ENCODE measurements at places on chromosomes 7 and 10.

DNA sequence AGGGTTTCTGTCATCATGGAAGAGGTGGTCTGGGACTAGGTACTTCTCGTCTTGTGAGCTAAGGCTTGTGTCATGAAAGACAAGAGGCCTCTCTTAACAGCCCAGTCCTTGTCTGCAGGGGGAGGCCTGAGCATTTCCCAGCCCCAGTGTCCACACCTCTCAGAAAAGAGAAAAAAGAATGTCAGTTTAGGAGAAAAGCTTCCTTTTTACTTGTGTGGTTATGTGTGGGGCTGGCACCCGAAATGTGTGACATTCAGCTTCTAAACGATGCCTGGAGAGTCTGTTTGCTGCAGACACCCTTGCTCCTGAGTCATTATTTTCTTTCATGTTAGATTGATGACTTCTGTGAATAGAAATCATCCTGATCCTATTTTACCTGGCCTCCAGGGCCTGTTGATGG lies 67.4 kb downstream of the LANCL2 start:
- DNase-seq = no peak

DNA sequence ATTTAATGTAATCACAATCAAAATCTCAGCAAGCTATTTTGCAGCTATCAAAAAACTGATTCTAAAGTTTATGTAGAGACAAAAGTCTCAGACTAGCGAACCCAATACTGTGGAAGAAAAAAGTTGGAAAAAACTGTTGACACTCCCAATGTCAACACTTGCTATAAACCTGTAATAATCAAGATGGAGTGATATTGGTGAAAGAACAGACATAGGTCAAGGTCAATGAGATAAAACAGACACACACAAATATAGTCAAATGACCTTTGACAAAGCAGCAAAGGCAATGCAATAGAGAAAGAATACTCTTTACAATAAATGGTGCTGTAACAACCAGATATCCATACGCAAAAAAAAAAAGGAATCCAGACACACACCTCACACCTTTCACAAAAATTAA lies 84.5 kb downstream of the ATE1 start:
- no peak for DNase-seq

DNA sequence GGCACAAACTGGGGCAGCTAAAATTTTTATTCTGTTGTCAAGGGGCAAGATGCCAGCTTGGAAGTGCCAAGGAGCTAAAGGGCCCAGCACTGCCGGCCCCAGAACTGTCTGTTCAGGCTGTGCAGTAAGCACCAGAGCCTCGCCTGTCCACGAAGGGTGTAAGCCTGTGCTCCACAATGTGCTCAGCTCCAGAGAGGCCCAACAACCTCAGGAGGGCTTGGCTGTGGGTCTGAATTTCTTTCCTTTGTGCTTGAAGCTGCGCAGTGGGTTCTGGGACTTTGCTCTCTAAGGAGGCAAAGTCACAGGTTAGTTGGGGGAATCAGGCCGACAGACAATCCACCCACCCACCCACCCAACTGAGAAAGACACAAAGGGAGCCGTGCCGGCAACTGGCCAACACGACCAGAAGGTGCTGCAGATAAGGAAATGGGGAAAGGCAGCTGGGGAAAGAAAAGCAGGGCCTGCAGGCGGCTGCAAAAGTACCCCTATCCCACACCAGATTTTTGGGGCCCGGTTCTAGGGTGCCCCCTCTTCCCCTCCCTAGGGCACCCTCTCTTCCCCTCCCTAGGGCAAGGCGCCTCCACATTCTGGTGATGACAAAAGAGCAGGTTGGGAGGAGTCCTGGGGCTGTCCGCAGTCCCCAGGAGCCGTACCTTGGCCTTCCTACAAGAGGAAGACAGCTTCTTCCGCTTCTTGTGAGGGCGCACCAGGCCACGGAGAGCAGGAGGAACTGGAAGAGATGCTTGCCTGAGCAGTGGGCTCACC lies 7.7 kb downstream of the DDX56 start:
- DNase-seq = no peak

GRCh38 chr7:134832367-134832766 lies 52.9 kb downstream of the CALD1 start:
- DNase-seq = no peak

- no peak for DNase-seq
Observed at GRCh38 chr10:68618234-68618633, 58.1 kb downstream of the TET1 start.

- no peak for DNase-seq
Observed at GRCh38 chr7:157904211-157904865, 567.5 kb downstream of the DNAJB6 start.

- no peak for DNase-seq
Observed at GRCh38 chr10:14562218-14563075, 212.2 kb downstream of the FAM107B start.

DNA sequence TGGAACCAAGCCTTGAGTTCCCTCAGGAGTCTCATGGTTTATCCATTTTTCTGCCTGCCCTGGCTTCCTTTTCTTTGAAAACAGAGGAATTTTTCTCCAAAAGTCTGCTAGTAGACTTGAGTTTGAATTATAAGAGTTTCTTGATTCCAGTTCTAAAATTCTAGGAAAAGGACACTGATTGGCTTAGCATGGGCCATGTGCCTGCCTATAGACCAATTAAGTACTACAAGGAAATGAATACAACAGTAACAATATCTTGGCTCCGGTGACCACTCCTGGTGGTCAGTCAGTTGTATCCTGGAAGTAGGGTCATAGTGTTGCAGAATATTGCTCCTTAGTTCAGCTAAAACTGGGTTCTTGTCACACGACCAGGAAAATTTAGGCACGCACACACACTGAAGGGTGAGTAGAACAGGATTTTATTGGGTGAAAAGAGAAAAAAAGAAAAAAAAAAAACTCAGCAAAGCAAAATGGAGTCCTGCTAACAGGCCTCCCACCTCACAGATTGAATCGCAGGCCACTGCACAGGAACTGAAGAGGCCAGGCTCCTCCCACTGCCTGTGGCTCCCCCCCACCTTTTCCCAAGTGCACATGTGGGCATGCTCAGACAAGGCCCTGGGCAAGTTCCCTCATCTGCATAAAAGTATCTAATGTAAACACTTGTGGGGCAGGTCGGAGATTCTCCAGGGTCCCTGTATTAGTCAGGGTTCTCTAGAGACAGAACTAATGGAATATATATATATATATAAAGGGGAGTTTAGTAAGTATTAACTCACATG lies 155.1 kb downstream of the LYZL1 start:
- no peak for DNase-seq

- no peak for DNase-seq
Observed at GRCh38 chr10:3666525-3667302, 118.3 kb downstream of the KLF6 start.

GRCh38 chr7:102064361-102065025 lies 222.2 kb upstream of the SH2B2 start:
- DNase-seq = no peak

DNA sequence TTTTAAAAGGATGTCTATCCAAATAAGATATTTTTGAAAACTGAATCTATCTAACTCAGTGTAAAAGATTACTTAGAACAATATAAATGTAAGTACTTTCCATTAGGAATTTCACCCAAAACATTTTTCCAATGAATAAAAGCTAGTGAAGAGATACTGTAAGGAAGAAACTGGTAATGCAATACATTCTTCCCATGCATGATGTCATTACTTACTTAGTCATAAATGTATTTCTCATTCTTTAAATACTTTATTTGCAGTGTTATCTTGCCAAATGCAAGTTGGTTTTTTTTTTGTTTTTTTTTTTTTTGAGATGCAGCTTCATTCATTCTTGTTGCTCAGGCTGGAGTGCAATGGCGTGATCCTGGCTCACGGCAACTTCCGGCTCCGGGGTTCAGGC lies 265.6 kb downstream of the PHF14 start:
- DNase-seq = no peak

- no peak for DNase-seq
Observed at GRCh38 chr7:127886248-127886647, 145.0 kb downstream of the LRRC4 start.

- DNase-seq = no peak
Observed at GRCh38 chr10:86646933-86647332, 7.4 kb upstream of the OPN4 start.

DNA sequence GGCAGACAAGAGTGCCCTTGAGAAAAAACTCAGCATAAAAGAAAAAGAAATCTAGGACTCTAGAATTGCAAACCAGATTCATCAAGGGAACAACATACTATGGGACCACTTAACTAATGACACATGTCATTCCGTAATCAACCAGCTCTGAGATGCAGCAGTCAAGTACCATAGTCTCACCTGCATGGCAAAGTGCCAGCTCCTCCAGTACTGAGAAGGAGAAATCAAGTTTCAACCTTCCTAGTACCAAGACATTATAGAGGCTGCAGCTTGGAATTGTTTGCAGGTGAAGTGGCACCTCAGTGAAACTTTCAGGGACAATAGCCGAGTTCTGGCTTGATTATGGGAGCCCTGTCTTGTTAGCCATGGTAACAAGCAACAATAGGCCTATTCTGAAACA lies 11.5 kb downstream of the STEAP1 start:
- no peak for DNase-seq

DNA sequence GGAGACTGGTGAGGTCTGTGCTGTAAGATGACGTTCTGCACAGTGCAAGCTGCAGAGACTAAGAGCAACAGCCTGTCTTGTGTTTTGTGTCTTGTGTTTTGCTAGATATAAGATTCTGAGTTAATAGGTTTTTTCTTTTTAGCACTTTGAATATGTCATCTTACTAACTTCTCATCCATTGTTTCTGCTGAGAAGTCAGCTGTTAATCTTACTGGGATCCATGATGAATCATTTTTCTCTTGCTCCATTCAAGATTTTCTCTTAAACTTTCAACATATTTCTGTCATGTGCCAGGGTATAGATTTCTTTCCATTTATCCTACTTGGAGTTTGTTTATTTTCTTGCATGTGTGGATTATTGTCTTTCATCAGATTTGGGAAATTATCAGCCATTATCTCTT lies 290.3 kb downstream of the CELF2 start:
- no peak for DNase-seq

GRCh38 chr7:138551102-138551501 lies 91.0 kb downstream of the TRIM24 start:
- DNase-seq = no peak

GRCh38 chr7:22445853-22446252 lies 54.1 kb downstream of the STEAP1B start:
- no peak for DNase-seq

DNA sequence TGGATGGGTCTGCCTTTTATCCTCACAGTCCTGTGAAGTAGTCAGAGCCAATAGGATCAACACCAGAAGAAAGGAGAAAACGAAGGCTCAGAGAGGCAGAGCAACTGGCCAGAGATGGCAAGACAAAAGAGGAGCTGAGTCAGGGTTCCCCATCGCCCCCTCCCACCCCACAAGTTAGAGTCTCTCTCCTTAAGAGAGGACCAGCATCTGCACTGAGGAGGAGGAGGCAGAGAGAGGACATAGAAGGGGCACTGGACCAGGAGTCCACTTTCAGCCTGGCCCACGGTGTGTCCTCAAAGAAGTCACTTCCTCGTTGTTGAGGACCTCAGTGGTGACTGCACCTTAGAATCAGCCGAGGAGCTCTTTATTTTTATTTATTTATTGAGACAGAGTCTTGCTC lies 11.6 kb downstream of the SPOCK2 start:
- DNase-seq = no peak

- DNase-seq = no peak
Observed at GRCh38 chr10:114239117-114239993, at the start of gene VWA2. Gene VWA2, plus strand, starts transcription at chr10:114239254. Its CDS starts 9,460 bp downstream, at chr10:114248714.

DNA sequence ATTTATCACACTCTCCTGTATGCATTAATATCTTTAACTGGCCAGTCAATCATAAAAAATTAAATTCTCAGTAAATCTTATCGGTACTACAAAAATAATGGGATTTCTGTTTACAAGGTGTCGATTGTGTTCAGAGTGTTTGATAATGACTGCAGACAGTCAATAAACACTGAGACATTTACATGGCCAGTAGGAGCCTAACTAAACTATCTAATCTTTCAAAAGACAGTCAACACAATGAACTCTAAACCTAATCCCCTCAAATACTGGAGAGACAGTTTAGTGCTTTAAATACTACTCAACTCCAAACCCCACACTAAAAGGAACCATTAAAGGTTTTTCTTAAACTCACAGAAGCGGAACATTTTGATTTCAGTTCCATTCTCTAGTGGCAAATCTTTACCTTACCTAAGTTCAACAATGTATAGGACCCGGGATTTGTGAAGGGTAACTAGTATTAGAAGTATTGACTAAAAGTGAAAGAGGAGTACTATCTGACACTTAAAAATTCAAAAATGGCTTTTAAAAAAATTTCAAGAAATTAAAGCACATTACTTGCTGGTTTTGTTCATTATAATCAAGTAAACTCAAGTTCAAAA lies 37.3 kb upstream of the EXOC6 start:
- DNase-seq = peak; percentile 22

- no peak for DNase-seq
Observed at GRCh38 chr10:71251319-71251718, 38.9 kb downstream of the UNC5B start.

- DNase-seq = no peak
Observed at GRCh38 chr10:72598769-72599701, 26.8 kb downstream of the MICU1 start.

GRCh38 chr7:107879400-107880035 lies 11.5 kb upstream of the DLD start:
- DNase-seq = peak; percentile 56

DNA sequence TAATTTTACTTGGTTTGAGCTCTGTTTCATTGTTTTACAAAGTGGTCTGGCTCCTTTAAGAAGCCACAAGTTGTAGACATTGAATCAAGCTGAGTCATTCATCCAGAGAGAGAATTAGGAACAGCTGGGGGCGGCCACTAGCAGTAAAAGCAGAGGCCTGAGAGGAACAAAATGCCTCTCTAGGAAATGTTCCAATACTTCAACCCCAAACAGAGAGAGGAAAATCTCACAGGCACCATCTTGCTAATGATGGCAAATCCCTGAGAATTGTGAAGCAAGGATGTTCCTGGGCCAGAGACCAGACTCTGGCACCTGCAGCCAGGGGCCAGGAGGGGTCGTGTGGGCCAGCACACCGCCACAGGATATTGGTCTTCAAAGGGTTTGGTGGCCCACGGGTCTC lies 26.5 kb upstream of the TRIL start:
- DNase-seq = no peak

DNA sequence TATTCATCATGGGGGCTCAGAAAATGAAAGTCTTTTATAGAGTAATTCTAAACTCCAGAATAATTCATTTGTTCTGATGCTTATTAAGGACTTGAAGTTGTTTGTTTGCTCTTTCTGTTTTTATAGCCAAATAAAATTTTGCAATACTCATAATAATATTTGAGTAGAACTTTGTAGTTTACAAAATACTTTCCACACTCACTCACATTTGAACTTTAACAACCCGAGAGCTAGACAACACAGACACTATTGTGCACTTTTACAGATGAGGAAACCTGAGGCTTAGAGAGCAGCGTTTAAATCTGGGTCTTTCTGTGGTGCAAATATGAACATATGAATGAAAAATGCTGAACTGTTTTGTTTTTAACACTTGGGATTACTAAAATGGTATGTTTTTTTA lies 126.8 kb downstream of the KAT6B start:
- no peak for DNase-seq

- no peak for DNase-seq
Observed at GRCh38 chr7:55409482-55410225, 44.5 kb downstream of the LANCL2 start.

DNA sequence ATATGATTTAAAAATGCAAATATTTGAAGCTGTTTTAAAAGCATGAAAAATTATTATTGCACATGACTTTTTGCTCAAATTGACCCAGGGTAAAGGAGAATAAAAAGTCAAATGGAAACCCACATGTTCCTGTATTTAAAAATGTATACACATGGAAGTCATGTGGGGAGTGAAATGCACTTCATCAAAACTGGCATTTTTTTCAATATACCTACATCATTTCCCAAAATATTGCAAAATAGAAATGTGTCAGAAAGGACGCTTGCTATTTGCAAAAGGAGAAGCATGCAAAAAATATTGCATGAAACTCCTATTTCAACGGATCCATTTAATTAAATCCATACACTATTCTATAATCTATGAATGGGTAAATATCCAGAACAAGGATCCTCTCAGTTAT lies 117.0 kb downstream of the POU6F2 start:
- no peak for DNase-seq

Measured in GM20000 (cell line).